ENCODE measurements at places on chromosomes 6 and 20.

GRCh38 chr6:148831064-148831463, 84.2 kb downstream of the UST start:
- no peaks in the 10 kb centered on the region for H3K4me1 ChIP-seq
- no peak overlapping the region for H3K4me3 ChIP-seq
- H3K36me3 ChIP-seq = no peaks in the 10 kb centered on the region
- no peak overlapping the region for H3K27ac ChIP-seq
- no peak for DNase-seq
- H3K27me3 ChIP-seq = no peaks in the 10 kb centered on the region

- DNase-seq = no peak
- H3K27ac ChIP-seq = no peak overlapping the region
- peaks cover 2% of the 10 kb centered on the region for H3K4me1 ChIP-seq
- H3K36me3 ChIP-seq = no peaks in the 10 kb centered on the region
- no peak overlapping the region for H3K4me3 ChIP-seq
Observed at GRCh38 chr20:60268491-60268890, 310.3 kb downstream of the CDH26 start.

GRCh38 chr6:31246051-31246521, 25.8 kb downstream of the HLA-C start:
- H3K4me3 ChIP-seq = no peak overlapping the region
- DNase-seq = peak; percentile 84
- H3K27me3 ChIP-seq = no peaks in the 10 kb centered on the region
- no peaks in the 10 kb centered on the region for H3K4me1 ChIP-seq

- no peak overlapping the region for H3K4me3 ChIP-seq
- H3K27ac ChIP-seq = no peak overlapping the region
- no peaks in the 10 kb centered on the region for H3K27me3 ChIP-seq
- DNase-seq = no peak
- no peaks in the 10 kb centered on the region for H3K36me3 ChIP-seq
Observed at GRCh38 chr20:53104884-53105283, 132.7 kb downstream of the TSHZ2 start.

GRCh38 chr6:45982280-45983036, 33.2 kb downstream of the CLIC5 start:
- no peak overlapping the region for H3K4me3 ChIP-seq
- no peaks in the 10 kb centered on the region for H3K36me3 ChIP-seq
- peaks cover 5% of the 10 kb centered on the region for H3K4me1 ChIP-seq
- no peak for DNase-seq
- H3K27me3 ChIP-seq = no peaks in the 10 kb centered on the region
- H3K27ac ChIP-seq = no peak overlapping the region

GRCh38 chr20:48483334-48484066, 344.3 kb downstream of the PREX1 start:
- no peak overlapping the region for H3K27ac ChIP-seq
- H3K4me1 ChIP-seq = no peaks in the 10 kb centered on the region
- no peak for DNase-seq
- no peaks in the 10 kb centered on the region for H3K36me3 ChIP-seq

DNA sequence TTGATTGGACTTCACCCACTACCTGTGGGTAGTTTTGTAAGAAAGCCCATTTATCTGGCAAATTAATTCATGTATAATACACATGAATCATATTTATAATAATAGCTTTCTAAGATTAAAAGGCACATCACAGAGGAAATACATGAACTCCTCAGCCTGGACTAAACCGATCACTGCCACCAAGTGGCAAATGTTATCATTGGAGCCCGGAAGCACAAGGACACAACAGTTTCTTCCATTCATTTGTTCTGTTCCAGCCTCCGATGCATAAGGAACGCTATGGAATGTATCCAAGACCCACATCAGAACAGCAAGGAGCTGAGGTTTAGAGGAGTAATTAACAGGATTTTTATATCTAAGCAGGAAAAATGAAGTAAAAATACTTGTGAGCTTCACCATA, 13.9 kb upstream of the IPCEF1 start:
- H3K4me1 ChIP-seq = no peaks in the 10 kb centered on the region
- no peak overlapping the region for H3K27ac ChIP-seq
- H3K27me3 ChIP-seq = no peaks in the 10 kb centered on the region
- H3K36me3 ChIP-seq = no peaks in the 10 kb centered on the region
- DNase-seq = no peak

DNA sequence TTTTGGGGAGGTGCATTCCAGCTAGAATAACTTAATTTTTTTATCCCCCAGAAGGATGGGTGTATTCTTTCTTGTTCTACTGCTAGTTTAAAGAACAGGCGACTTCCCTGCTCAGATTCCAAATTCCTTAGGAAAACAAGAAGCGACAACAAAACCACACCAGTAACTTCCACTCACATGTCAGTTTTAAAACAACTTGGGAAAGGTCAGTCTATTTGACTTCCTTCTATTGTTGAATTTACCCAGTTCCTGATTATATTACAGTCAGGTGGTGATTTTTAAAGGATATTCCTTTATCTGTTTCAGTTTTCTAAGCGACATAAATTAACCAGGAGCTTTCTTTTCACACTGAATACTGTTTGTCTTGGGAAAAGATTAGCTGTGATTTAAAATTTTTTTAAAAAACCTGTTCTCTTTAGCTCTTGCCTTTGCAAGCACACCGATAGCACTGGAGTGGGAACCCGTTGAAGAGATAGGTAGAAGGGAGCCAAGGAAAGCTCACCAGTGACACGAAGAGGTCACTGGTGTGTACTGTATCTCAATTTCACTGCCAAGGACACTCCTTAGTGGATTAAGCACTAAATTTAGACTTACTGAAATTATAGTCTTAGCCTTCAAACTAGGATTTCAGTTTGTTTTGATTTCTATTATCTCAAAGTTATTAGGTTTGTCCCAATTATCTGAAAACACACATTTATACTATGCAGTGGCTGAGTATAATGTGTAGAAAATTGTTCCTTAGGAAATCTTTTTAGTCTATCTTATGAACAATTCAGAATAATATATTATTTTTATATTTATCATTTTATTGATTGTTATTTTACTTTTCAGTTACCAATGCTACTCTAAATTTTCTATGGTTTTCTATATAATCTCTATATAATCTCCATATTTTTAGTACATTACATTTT, 22.3 kb downstream of the MARCKS start:
- peak; percentile 88 for DNase-seq
- no peaks in the 10 kb centered on the region for H3K27me3 ChIP-seq
- no peaks in the 10 kb centered on the region for H3K4me1 ChIP-seq
- H3K36me3 ChIP-seq = no peaks in the 10 kb centered on the region

Data from kidney (tissue), 22 donors.